ENCODE measurements at places on chromosomes 3 and 15. TPM values are rescaled to one million over a fixed set of nuclear protein-coding genes. Genes with fewer than 3 reads are reported as not detected.
A peak's percentile ranks its signal among the peaks of the same experiment; 100 is the strongest.

DNA sequence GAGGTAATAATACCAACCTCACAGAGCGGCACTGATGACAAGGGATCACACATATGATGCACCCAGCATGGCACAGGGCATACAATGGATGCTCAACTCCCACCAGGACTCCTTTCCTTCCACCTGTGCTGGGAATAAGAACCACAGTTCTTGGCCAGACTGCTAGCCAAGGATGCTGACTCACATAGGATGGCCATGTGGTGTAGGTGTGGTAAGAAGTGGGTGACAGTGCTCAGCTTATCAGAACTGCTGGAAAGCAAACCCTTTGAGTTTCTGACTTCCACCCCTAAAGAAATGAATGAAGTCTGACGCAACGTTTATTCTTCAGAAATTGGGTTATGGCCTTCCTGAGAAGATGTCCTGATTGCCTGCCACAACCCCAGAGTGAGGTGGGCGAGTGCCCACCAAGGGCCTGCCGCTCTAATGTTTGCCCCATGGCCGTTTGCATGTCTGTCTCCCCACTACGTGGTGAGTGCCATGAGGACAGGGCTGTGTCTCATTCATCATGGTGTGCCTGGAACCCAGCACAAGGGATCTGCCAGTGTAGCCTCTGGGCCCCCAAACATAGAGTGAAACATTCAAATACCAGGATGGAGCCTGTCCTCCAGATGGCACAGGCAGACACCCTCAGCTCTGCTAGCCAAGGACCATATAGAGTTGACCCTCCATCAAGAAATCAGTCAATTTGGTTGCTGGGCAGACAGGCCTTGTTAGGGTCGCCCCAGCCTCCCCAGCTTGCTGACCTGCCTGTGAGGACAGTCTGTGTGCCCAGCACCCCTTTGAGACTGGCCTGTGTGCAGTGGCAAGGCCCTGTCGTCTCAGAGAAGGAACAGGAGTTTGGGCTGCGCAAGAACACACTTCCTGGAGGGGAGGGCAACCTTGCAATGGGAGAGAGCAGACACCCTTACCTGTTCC is 57.6 kb upstream of the SLCO2A1 start:
- no peak for DNase-seq

DNA sequence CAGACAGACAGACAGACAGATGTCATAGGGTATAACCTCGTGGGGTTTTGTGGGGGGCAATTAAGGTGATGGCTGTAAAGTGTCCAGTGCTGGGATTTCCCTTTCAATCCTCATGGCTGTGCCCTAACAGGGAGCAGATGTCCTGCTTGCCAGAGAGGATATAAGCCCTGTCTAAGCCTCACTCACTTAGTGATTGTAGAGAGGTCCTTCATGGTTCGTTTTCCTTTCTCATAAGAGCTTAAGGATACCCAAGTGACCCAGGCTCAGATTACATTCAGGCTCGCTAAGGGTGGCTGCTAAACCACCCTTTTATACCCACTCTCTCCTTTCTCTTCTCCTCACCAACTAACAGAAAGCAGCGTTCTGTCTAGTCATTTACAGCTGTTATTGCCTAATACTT is 19.2 kb downstream of the LYSMD2 start:
- DNase-seq: no peak

DNA sequence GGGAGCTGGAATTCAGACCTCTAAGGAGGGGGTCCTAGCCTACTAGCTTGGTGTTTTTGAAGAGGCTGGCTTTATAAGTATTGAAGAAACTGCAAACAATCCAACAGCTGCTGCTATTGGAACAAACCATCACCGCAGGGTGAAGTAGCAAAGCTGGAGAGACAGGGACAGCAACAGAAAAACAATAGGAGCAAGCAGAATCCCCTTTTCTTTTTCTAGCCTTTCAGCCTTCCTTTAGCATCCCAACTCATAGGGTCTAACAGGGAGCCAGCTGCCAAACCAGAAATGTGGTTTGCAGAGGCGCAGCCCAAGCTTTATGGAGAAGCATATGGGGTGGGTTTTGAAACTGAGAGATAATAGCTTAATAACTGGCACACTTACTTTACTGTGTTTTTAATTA is 106.2 kb upstream of the CHMP2B start:
- no peak for DNase-seq

ACKR4 gene
- not detected for total RNA-seq

SPATA12 gene
- total RNA-seq: 0.43 TPM

GRCh38 chr15:63881431-63881830 is 47.7 kb upstream of the HERC1 start:
- no peak for DNase-seq

DNA sequence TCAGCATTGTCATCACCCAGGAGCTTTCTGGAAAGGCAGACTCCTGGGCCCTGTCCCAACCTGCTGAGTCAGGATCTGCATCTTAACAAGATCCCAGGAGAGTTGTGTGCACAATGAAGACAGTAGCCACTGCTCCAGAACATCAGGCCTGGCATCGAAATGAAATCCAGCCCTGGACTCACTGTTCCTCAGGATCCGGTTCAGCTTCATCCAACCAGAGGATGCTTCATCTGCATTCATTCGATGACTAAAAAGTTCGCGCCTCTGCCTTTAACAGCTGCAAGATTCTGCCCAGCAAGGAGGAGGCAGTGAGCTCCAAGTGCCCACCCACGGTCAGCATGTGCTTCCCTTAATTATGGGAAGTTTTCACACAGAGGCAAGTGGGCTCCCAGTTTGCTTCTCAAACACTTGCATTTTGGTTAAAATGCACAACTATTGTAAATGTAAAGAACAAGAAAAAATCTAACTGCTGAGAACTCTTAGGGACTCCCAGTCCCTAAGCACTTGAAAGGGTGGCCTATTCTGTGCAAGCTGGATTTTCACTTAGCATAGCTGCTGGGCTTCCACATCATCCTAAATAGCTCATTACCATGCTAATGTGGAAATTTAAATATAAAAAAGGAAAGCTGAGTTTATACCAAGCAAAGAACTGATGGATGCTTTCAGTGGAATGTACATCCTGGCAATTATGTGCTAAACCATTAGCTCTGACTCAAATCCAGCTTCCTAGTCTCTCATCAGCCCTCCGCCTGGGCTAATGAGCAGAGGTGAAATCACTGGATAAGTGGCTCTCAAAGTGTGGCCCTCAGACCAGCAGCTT is 25.5 kb upstream of the ESYT3 start:
- no peak for DNase-seq

TRH gene
- total RNA-seq: not detected

P2RY1 gene
- not detected for total RNA-seq

DNA sequence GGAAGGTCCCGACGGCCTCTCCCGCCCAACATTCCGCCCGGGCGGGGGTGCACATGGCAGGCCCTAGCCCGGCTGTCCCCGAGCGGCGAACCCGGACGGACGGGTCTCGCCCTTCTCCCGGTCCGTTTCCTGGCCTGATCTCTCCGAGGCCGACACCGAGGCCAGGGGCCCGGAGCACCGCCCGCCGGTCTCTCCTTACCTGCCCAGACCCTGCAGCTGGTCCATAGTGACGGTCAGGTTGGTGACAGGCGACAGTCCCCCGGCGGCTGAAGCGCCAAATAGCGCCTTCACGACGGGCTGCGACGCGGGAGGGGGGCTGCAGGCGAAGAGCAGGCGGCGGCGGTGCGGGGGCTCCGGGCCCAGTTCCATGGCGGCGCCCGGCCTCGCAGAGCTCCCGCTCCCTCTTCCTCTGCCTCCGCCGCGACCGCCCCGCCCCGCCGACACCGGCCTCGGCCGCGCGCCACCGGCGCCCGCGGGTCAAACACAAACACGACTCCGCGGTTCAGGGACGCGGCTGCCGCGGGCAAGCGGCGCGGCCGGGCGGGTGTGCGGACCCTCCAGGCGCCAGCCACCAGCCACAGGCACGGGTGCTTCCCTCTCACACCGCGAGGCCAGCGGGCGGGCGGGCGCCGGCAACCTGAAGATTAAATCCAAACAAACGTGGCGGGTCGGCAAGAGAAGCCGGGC is 495 bp downstream of the CDC25A start:
- DNase-seq: no peak

GRCh38 chr15:66803182-66803729 is 101.2 kb downstream of the SMAD6 start:
- DNase-seq: peak; percentile 92

LRRN1 gene
- not detected for total RNA-seq

COX5A gene
- total RNA-seq: 168 TPM

DNA sequence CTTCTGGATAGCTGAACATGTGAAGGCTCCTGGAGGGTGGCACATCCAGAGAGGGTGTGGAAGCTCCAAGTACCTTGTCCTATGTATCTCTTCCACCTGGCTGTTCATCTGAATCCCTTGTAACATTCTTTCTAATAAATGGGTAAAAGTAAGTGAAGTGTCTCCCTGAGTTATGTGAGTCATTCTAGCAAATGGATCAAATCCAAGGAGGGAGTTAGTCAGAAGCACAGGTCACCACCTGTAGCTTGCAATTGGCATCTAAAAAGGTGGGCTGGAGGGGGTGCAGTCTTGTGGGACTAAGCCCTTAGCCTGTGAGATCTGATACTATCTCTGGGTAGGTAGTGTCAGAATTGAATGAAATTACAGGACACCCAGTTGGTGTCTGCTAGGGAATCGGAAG is 71.0 kb downstream of the WWTR1 start:
- DNase-seq: peak; percentile 87

DNA sequence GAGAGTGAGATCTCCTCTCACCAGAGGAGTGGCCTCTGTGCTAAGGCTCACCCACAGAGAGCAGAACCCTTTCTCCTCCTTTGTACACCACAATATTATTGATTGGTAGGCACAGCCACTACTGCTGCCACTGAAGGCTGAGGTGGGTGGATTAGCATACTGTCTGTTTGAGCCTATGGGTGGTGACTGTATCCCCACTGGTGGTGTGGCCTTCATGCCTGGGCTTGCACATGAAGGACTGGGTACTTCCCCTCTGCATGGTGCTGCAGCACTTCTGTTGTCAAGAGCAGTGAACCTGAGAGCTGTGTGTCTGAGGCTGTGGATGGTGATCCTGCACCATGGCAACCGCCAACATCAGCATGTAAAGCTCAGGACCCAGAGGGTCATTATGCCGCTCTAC is 35.7 kb upstream of the NECTIN3 start:
- no peak for DNase-seq

COL6A6 gene
- not detected for total RNA-seq

GRCh38 chr3:36769926-36770325 is 5.6 kb upstream of the DCLK3 start:
- DNase-seq: no peak

NOX5 gene
- not detected for total RNA-seq

DNA sequence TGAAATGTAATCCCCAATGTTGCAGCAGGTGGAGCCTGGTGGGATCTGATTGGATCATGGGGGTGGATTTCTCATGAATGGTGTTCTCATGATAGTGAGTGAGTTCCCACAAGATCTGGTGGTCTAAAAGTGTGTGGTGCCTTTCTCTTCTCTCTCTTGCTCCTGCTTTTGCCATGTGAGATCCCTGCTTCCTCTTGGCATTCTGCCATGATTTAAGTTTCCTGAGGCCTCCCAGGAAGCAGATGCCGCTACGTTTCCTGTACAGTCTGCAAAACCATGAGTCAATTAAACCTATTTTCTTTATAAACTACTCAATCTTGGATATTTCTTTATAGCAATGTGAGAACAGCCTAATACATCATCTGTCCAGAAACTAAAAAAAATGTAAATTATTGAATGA is 298.3 kb downstream of the MEX3B start:
- no peak for DNase-seq

DNA sequence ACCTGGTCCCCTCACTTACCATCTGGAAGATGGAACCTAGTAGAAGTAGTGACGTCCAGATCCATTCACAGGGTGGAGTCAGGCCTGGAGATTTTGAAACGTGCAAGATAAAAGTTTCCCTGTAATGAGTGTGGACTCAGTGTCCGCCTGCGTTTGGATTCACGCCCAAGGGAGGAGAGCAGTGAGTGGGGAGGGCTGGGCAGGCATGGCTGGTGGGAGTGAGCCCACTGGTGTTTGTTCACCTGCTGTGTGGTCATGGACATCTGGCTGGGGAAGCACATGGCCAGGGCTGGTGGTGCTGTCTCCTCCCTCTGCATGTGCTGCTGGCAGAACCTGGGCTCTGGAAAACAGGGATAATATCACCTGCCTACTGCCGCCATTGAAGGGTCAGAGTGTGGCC is 37.0 kb downstream of the RLBP1 start:
- no peak for DNase-seq

DNA sequence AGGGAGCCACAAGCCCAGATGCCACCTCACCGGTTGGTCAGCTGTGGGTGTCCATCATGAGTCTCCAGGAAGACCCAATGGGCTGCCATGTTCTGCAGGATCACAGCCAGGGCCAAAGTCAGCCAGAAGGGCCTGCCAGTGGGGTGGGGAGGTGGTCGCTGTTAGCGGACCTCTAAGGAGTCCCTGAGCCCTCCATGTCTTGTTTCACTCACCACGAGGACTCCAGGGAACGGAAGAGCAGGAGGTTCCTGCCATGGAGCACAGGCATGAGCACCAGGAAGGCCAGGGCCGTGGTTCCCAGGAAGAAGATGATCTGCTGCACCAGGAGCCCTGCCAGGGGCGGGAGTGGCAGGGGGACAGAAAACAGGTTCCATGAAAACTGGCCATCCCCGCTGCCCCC is 8.6 kb downstream of the ISLR start:
- no peak for DNase-seq

GRCh38 chr15:83837945-83838571 is 184.1 kb downstream of the ADAMTSL3 start:
- peak; percentile 22 for DNase-seq

GRCh38 chr3:123390865-123391600 is 57.9 kb downstream of the ADCY5 start:
- DNase-seq: no peak

DNA sequence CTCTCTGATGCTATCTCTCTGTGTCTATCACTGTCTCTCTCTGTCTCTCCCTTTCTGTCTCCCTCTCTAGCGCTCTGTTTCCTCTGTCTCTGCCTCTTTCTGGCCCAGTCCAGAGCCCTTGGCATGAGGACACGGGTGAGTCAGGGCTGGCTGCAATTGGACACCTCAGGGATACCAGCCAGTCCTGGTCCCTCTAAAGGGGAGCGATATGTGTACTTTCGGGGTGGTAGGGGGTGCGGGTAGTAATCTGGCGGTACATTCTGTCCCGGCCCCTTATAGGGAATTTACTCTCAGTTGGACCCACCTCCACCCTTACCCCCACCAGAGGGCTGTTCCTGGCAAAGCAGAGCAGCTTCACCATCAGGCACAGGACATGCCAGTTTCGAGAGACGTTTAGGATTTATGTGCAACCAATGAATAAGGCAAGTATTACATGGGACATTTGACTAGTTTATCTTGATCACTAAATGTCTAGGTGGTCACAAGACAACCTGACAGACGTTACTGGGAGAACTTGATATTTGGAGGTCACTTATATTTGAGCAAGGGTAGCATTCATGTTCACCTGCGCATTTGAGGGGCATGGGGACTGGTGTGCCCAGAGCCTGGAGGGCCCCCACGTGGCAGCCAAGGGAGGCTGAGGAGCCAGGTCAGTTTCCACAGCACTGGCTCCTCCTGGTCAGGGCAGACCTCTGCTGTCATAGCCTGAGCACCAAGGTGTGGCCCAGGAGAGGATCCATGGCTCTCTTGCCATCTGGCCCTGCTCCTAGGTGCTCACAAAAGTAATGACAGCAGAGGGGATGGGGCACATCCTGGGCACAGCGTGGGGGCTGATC is 256.1 kb downstream of the PLCL2 start:
- no peak for DNase-seq

- no peak for DNase-seq
Measured at GRCh38 chr15:57920911-57921310, 144.6 kb downstream of the ALDH1A2 start.
